Bronchial epithelial cell (primary cell): ENCODE measurements at places on chromosomes 4 and X.

DNA sequence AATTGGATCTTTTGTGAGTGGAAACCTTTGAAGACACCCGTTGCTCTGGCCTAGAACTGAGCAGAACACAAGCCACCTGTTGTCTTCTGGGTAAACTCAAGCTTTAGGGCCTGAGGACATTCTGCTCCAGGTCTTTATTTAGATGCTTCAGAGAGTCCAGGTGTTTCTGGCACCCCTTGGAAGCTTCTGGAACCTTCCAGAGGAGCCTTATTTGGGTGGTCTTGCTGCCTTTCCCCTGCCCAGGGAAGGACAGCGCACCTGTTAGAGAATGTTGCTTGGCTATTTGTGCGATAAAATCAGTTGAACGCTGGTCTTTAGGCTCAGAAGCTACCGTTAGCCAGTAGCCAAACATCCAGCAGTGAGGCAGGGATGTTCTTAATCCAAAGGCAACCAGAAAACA, 3.0 kb downstream of the ZNF275 start:
- DNase-seq: no peak

DNA sequence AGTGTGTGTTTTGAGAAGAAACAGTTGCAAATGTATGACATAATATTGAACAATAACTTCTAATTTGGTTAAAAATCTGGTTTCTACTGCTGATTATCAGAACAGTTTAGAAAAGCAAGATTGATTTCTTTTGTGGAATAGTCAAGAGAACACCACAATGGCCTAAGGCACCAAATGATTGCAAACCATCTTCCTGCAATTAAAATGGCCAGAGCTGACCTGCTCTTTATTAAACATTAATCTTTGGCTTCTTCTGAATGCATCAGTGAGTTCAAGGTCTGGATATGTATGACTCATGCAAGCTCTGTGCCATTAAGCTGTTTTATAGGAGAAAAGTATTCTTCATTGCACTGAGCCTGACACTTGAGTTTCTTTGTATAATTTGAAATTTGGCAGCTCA, 107.8 kb upstream of the PDHA2 start:
- DNase-seq: peak; percentile 37

DNA sequence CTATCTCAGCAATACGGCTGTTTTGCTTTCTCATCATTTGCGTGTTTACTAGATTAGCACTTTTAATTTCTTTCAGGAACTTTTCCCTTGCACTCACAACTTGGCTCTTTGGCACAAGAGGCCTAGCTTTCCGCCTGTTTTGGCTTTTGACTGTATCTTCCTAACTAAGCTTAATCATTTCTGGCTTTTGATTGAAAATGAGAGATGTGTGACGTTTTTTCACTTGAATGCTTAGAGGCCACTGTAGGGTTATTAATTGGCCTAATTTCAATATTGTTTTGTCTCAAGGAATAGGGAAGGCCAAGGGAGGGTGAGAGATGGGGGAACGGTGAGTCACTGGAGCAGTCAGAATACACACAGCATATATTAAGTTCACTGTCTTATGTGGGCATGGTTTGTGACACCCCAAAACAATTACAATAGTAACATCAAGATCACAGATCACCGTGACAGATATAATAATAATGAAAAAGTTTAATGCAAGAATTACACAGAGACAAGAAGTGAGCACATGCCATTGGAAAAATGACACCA, 27.3 kb downstream of the MND1 start:
- DNase-seq: no peak

- peak; percentile 28 for DNase-seq
Measured at GRCh38 chr4:85543832-85544231, 68.9 kb downstream of the ARHGAP24 start.
